IPS DF 6.9 (cell line): ENCODE measurements at places on chromosomes 7 and 10.

DNA sequence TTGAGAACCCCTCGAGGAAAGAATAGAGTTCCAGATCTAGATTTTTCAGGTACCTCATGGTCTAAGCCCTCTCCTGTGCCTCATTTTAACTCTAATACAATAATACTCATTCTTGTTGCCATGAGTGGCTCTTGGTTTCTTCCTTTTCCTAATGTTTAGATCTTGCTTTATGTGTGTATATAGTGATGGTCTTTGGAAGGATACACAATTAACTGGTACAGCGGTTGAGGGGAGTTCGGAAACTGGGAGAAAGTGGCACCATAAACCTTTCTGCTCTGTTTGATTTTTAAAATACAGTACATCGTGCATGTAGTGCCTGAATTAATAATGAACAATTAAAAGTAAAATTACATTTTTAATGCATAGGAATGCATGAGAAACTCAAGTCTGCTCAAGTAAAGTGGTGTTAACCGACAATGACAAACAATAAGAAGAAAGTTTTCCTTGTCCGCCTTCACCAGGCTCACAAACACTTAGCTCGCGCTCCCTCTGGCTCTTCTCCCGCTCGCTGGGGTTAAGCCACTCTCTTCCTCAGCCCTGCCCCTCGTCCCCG lies 386 bp upstream of the EIF4EBP2 start:
- no peak for DNase-seq

DNA sequence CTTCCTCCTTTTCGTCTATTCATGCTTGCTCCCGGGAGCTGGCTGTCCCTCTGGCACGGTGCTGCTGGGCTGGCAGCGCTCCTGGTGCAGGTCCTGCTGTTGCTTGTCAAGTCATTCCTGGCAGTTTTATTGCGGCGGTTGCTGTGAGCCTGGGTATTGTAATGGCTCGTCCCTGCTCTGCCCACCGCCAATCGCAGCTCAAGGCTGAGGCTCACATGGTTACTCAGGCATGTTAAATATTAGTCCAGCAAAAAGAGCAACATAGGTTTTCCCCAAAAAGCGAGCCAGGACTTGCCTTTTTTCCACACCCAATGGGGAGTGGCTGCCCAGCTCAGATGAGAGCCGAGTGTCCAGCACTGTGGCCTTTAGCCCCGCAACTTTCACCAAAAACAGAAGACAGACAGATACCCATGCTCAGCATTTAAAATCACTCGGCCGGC lies 492.9 kb upstream of the FOXK1 start:
- DNase-seq: no peak

GRCh38 chr10:47245731-47246350 lies 54.2 kb upstream of the GDF10 start:
- no peak for DNase-seq

- DNase-seq: no peak
Measured at GRCh38 chr10:69801434-69802315, at the start of gene COL13A1. Gene COL13A1 (plus strand): TSS chr10:69801906. CDS start chr10:69802424, 518 bp downstream.

- no peak for DNase-seq
Measured at GRCh38 chr10:17673471-17674061, 29.6 kb downstream of the STAM start.

GRCh38 chr10:13717936-13718772 lies 131.4 kb downstream of the PRPF18 start:
- DNase-seq: no peak

- peak; percentile 66 for DNase-seq
Measured at GRCh38 chr10:6920072-6921019, 340.3 kb upstream of the PRKCQ start.

DNA sequence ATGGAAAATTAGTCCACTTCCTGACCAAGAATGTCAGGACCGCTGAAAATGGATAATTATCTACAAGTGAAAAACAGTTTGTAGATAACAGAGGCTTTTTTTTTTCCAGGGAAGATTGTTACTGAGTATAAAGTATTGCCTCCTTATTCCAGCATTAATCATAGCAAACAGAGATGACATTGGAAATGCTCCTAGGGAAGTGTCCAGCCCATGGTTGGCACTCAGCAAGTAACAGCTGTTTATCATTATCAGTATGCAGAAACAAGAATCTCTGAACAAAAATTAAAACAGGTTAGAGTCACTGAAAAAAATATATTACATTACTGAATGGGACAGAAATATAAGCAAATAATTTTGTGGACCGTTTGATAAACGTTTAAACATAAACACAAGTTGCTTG lies 14.6 kb downstream of the FGL2 start:
- DNase-seq: no peak

- no peak for DNase-seq
Measured at GRCh38 chr10:111996103-111996502, 187.5 kb downstream of the GPAM start.

DNA sequence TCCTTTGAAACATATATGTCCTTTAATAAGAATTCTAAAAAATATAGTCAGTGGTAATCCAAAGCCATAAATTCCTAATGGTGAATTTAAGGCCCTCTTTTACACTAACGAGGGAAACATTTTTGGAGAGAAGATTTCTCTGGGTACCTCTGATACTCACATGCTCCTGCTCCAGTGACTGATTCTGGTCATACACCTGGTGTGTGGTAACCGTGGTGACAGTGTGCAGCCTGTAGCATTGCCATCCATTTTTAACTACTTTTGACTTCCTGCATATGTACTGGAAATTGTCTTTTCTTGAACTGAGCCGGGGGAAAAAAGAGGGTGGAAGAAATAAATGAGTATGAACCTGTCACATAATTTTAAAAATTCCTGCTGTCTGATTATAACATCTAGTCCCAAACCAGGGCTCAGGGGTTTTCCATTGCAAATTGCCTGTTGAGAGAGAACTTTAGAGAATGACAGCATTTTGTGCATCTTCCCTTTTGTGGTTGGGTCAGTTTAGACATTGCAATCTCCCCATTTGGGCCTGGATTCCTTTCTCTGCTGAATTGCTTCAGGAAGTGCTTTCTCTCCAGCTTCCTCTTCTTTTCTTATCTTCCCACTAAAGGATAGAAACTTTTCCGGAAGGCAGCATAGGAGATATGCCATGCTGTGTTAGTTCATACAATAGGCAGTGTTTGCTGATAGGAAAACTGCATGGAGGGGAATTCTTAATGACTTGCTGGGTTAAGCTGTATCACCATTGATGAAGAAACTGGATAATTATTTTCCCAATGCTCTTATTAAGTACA lies 125.5 kb downstream of the GRM3 start:
- no peak for DNase-seq

- DNase-seq: no peak
Measured at GRCh38 chr7:139916717-139917395, 87.8 kb downstream of the TBXAS1 start.

DNA sequence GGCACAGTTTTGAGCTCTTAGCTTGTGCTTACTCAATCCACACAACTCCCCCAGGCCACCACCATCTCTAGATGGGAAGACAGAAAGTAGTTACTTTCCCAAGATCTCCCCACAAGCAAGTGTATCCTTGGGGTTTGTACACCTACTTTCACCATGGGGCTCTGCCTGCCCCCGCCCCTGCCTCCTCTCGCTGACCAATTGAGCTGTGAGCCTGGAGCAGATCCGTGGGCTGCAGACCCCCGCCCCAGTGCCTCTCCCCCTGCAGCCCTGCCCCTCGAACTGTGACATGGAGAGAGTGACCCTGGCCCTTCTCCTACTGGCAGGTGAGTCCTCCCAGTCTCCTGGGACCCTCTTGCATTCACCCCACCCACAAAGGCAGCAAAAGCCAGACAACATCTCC lies 2.0 kb downstream of the FXYD4 start:
- no peak for DNase-seq

- no peak for DNase-seq
Measured at GRCh38 chr10:20618011-20618547, 279.0 kb downstream of the NEBL start.

DNA sequence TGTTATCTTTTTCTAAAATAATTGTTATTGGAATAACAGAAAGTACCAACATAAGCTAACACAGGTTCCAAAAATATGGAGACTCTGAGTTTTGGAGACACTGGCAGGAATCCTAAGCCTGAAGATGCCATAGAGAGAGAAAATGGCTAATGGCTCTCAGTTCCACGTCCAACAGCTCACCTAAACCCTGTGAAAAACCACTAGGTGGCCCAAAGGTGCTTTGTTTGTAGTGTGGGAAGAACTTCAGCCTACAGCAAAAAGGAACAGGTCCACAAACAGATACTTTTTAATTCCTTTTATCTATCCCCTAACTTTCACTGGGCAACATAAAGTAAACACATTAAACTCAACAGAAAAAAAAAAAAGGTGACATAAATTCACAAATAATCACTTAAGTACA lies 272.3 kb downstream of the SEMA3D start:
- DNase-seq: no peak

- DNase-seq: no peak
Measured at GRCh38 chr7:112876877-112877276, 86.7 kb upstream of the TMEM168 start.

DNA sequence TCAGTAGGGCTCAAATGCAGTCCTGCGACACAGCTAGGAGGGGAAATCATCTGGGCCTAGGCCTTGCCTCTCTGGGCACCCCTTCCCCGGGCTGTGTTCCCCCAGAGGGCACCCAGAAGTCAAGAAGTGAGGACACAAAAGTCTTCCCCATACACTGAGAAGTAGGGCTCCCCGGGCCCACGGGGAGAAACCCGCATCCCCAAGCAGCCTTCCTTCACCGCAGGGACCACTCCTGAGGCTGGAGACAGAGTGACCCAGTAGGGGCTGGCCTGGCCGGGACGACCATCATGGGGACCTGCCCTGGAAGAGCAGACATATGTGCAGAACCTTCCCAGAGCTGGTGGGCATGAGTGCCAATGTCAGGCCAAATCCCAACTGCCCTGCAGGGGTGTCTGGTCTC lies 163.5 kb downstream of the GFRA1 start:
- DNase-seq: no peak

DNA sequence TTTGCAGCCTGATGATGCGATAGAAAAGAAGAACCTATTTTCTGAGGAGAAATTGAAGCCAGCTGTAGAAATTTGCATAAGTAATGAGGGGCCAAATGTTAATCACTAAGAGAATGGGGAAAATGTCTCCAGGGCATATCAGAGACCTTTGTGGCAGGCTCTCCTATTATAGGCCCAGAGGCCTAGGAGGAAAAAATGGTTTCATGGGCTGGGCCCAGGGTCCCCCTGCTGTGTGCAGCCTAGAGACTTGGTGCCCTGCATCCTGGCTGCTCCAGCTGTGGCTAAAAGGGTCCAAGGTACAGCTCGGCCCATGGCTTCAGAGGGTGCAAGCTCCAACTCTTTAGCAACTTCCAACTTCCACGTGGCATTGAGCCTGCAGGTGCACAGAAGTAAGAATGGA lies 123.4 kb downstream of the STK31 start:
- no peak for DNase-seq

- DNase-seq: no peak
Measured at GRCh38 chr7:35720032-35720431, 25.1 kb upstream of the HERPUD2 start.

DNA sequence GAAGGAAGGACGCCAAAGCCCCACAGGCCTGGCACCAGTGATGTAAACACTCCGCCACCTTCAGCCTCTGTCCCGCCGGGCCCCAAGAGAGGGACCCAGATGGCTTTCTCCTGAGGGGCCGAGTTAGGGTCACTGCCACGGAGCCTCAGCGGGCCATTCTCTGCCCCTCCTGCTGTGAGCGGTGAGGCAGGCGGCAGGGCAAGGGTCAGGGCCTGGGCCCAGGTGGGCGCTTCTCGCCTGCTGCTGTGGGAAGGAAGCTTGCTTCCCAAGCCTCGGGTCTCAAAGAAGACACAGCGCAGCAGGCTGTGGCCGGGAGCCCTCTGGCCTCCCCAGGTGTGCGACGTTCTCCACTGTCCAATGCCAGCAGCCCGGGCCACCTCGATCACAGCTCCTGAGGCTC lies 84.8 kb downstream of the PROSER2 start:
- no peak for DNase-seq

- no peak for DNase-seq
Measured at GRCh38 chr7:131497454-131497853, 59.0 kb downstream of the PODXL start.

DNA sequence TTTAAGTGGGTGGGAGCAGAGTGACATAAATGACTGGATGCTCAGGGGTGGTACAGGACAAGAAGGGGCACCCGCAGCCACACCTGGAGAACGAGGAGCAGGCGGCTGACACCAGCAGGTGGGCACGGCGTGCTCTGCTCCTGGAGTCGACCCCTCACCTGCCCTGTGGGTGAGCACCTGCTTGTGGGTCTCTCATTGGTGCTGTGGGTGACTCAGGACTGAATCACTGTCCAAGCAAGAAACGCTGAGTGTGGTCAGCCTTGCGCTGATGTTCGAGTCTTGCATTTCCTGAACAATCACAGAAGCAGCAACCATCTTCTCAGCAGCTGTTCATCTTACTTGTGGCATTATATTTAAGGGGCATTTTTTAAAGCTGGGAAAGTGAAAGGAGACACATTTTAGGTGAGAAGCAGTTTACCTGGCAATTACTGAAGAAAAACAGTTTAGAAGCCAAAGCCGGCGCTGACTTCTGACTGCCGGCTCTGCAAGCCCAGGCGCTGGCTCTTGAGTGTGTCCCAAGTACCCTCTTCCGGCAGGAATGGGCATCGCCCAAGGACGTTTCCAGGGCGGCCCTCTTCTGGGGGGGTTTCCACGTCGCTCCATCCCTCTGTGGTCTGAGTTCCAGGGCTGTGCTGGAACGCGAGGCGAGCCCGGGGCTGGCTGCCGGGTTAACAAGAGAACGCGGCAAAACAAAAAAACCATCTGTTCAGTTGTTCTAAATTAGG lies 145.2 kb upstream of the PFKP start:
- no peak for DNase-seq

DNA sequence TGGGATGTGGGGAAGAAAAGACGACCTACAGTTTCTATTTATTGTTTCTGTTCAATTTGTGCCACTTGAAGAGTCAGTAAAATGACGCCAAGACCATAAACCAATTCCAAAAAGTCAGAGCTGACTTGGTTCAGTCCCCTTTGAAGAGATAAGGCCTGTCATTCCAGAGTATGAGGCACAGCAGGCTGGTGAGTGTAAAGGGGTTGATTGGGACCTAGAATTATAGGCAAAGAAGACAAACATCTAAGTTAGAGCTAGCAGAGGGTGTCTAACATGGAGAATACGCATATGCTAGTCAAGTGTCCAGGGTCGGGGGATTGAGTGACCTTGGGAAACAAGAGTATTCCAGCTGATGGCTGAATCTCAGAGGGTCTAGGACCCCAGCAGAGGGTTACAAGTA lies 23.6 kb downstream of the NRP1 start:
- no peak for DNase-seq

DNA sequence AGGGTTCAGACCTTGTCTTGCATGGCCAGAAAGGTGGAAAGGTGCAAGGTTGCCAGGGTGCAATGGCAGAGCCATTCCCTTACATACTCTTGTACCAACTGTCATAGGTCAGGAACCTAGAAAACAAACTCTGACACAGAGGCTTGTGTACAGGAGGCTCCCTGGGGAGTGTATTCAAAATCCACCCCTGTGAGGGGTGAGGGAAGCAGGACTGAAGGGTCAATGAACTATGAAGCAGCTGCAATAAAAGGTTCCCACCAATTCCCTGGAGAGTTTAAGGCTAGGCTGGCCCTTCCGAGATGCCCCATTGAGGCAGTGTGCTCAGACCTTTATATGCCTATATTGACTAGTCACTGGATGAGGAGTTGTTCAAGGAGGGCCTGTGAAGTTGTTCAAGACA lies 13.9 kb upstream of the CUZD1 start:
- DNase-seq: no peak

GRCh38 chr7:33721895-33722294 lies 183.4 kb upstream of the BMPER start:
- no peak for DNase-seq

- no peak for DNase-seq
Measured at GRCh38 chr7:82723411-82723810, 279.8 kb upstream of the CACNA2D1 start.
